ENCODE measurements at places on chromosomes 13 and 19.

DNA sequence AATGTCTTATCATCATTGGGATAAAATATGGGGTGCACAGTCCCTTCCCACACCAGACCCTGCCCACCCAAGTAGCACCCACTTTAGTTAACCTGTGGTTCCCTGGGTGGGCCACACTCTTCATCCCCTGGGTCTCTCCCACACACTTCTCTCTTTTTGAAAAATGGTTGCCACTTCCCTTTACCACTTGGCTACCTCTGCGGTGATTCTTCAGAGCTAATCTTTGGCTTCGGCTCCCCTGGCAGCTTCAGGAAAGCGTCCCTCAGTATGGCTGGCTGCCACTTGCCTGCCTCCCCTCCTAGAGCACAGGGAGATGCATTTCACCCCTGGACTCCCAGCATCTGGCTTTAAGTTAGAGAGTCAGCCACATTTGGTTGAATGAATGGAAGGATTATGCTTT, 18.2 kb downstream of the CCNA1 start:
- no peak for ATAC-seq

DNA sequence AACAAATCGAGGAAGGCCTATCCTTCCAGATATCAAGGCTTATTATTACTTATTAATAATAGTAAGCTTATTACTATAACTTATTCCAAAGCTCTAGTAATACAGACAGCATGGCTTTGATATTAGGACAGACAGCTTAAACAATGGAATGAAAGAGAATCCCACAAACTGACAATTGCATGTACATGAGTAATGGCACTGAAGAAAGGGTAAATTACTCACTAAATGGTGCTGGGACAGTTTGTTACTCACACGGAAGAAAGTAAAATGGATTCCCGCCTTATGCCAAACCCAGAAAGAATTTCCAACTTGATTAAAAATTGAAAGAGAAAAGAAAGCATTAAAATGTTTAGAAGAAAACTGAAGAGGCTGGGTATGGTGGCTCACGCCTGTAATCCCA, 60.3 kb downstream of the MIPEP start:
- ATAC-seq = no peak

DNA sequence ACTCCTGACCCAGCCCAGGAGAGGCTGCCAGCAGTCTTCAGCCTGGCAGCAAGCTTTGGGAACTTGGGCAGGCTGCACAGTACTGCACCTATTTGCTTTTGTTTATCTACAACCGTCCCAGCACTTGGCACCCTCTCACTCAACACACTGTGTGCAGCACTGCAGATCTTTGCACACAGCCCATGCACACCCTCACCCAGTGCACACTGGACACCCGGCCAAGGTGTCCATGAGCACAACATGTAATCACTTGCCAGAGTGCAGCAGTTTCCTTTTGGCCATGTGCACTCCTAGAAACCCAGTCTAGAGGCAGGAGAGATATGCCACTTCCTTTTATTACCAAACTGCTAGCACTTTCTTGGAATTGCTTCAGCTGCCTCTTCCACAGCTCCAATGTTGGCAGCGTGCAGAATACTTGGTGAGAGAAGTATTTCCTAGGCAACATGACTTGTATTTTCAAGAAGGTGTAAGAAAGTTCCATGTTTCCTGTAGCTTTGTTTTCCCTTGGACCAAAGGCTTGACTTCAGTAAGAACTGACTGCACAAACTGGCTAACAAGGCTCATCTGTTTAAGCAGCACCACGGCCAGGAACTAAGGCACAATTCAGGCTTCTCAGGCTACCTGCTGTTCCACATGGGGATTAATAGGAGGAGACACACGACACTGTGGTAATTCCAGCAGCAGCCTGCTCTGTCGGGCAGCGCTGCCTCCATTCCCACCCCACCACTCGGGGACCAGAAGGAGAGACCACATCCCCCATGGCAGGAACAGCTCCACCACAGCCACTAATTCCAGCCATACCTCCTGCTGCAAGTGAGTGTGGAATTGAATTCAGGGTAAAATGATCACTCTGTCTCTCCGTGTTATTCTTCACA, 15.3 kb downstream of the ATP7B start:
- no peak for ATAC-seq

- no peak for ATAC-seq
Measured at GRCh38 chr19:3263866-3264265, 39.4 kb downstream of the CELF5 start.

DNA sequence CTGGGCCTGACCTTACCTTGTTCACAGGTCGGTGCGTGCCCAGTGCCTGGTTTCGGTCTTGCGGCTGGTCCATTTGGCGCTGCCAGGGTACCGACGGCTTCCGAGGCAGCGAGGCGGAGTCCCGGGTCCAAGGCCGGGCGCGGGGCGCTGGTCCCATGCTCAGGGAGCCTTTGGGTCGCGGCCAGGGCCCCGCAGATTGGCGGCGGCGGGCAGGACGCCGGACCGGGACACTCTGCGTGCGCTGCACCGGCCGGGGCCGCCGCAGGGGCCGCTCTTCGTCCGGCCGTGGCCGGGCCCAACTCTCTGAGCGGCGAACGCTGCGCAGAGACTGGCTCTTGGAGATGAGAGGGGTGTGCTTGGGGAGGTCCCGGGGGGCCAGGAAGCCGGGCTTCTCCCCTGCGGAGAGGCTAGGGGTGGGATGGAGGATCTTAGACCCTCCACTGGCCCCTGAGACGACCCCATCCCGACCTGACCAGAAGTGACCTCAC, 3.4 kb upstream of the WIZ start:
- no peak for ATAC-seq

- ATAC-seq = peak; percentile 93
Measured at GRCh38 chr19:34364830-34365462, at the start of gene GPI. Gene GPI (plus strand): TSS chr19:34365196. CDS start chr19:34365267, 71 bp downstream.

GRCh38 chr19:36136964-36137686, 2.7 kb upstream of the CAPNS1 start:
- ATAC-seq = no peak

DNA sequence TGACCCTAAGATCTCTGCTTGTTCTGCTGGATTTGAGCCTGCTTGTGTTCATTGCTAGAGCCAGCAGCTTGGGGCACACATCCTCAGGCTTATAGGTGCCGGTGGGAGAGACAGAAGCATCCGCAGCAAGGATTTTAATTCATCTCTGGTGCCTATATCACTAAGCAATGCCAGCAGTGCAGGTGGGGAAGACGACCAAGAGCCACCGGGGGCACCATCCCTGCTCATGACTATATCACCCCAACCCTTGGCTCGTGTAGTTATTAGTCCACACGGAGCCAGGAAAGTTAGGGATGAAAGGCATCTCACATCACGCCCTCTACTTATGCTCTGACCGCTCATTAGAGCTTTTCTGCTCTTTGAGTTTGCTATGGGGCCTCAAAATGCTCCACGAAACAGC, 298.2 kb downstream of the DCLK1 start:
- ATAC-seq = no peak

DNA sequence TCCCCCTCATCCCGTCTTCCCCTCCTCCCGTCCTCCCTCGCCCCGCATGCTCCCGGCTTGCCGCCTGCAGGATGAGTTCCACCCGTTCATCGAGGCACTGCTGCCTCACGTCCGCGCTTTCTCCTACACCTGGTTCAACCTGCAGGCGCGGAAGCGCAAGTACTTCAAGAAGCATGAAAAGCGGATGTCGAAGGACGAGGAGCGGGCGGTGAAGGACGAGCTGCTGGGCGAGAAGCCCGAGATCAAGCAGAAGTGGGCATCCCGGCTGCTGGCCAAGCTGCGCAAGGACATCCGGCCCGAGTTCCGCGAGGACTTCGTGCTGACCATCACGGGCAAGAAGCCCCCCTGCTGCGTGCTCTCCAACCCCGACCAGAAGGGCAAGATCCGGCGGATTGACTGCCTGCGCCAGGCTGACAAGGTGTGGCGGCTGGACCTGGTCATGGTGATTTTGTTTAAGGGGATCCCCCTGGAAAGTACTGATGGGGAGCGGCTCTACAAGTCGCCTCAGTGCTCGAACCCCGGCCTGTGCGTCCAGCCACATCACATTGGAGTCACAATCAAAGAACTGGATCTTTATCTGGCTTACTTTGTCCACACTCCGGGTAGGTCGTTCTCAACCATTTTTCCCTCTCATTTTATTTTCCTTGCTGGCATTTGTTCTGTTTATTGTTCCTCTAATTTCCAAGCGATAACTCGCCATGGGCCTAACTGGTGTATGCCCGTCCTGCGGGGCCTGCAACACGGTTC, 29.8 kb downstream of the NFIX start:
- no peak for ATAC-seq

DNA sequence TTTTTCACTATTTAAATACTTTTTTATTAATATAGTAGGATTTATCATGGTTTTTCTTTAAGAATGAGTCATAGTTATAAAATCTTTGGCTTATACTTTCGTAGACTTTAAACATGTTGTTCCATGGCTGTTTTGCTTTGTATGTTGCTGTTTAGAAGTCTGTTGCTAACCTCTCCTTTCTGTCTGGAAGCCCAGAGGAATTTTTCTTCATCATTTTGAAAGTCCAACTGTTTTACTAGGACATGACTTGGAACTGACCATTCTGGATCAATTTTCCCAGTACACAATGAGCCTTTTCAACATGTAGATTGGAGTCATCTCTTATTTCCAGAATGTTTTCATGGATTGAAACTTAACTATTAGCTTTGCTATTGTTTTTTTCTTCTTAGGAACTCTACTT, 7.9 kb downstream of the CAB39L start:
- ATAC-seq = no peak

GRCh38 chr19:56601375-56601774, 6.3 kb downstream of the ZNF71 start:
- no peak for ATAC-seq

GRCh38 chr13:79692846-79693245, 211.9 kb downstream of the NDFIP2 start:
- ATAC-seq = no peak

- ATAC-seq = no peak
Measured at GRCh38 chr13:60933638-60934037, 482.0 kb downstream of the PCDH20 start.

- no peak for ATAC-seq
Measured at GRCh38 chr13:54029720-54030119, 1001.1 kb downstream of the OLFM4 start.

DNA sequence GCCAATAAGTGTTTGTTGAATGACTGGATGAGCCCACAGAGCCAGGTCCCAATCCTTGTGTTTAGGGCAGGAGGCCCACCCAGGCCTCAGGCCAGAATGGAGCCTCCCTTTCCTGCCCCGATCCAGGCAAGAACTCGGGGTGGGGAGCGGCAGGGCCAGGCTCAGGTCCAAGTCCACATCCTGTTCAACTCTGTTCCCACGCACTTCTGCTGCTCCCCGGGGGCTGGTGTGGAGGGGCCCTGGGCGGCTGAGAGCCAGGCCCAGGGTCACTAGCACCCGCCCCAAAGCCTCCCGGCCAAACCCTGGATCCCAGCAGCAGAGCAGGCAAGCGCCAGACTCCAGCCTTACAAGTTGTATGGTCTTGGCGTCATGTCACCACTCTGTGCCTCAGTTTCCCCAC, 8.0 kb downstream of the ANGPTL8 start:
- no peak for ATAC-seq

- ATAC-seq = peak; percentile 17
Measured at GRCh38 chr13:42984026-42984425, 8.0 kb downstream of the EPSTI1 start.

DNA sequence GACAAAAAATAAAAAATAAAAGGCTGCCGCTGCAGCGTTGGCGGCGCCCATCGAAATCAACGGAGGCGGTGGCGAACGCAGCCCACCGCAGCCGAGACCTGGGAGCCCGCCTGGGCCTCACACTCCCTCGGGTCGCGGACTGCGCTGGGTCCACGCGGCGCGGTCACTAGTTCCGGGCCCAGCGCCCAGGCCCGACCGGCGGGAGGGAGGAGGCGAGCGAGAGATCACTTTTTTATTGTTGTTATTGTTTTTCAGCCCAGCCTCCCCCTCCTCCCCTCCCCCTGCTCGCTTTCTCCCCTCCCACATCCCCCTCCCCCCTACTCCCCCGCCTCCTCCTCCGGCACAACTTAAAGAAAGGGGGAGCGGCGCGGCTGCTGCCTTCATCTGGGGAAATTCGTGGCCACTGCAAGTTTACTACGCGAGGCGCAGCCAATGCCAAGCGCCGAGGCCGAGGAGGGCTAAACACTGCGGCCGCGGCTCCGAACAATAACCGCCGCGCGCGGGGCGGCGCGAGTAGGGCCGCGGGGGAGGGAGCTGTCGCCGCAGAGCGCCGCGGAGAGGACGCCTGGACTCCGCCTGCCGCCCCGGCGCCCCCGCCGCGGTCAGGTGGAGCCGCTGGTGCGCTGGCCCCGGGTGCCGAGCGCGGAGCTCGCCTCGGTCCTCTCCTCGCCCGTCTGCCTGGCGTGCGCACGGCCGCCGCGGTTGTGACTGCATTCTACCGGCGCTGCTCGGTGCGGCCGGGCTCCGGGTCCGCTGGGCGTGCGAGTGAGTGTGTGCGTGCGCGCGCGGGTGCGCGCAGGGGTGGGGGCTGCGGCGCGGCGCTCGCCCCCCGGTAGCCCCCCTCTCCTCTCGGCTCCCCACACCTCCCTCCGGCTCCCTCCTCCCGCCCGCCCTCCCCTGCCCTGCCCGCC, 505 bp upstream of the ZIC2 start:
- peak; percentile 15 for ATAC-seq

- no peak for ATAC-seq
Measured at GRCh38 chr19:50230379-50231351, 27.2 kb downstream of the MYH14 start.

DNA sequence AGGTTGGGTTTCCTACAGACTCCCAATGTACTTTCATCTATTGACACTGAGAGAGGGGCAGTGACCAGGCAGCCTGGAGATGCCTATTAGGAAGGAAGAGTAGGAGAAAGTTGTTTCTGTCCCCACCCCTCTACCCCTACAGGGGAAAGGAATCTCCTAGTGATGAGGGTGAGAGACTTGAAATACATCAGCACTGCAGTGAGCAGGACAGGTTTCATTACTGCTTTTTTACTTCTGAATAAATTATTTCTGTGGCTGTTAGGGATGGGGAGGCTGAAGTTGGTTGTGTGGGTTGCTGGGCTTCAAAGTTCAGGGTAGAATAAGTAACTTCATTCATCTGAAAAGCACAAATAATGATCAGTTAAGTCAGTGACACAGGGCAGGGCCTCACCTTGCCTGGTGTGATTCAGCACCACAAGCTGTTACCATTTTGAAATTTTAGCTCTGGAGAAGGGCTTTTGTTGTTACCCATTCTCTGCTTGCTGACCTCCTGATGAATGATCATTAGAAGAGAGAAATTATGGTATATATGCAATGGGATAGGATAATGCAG, 19.3 kb downstream of the CEACAM1 start:
- ATAC-seq = peak; percentile 37

DNA sequence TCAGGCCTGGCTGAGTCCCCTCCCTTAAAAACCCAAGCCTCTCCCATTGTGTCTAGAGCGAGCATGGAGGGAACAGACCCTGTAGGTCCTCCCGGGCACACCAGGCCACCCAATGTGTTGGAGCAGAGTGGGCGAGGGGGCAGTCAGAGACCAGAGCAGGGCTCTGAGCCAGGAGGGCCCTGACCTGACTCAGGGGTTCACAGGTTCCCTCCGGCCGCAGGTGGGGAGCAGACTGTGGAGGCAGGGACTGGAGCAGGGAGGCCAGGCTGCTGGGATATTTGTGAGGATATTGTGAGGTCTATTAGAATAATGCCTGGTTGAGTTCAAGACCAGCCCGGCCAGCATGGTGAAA, 1.6 kb upstream of the TYROBP start:
- ATAC-seq = no peak
